ENCODE measurements at places on chromosomes 4 and X. TPM values are rescaled to one million over a fixed set of nuclear protein-coding genes. Genes with fewer than 3 reads are reported as not detected.

Gene PRDM8
- total RNA-seq: 8.8 TPM

Gene NSUN7
- 0.51 TPM for total RNA-seq

Gene ADGRG2
- total RNA-seq: under 0.01 TPM

Gene SPARCL1
- total RNA-seq: 2.3 TPM

Gene HGFAC
- total RNA-seq: under 0.01 TPM

Gene HTN3
- total RNA-seq: not detected

Gene IDUA
- 10.3 TPM for total RNA-seq

Gene STBD1
- total RNA-seq: 10.8 TPM

Gene IQSEC2
- total RNA-seq: 9.9 TPM

Gene KLHL13
- total RNA-seq: 22.5 TPM

Gene PLP2
- total RNA-seq: 10.5 TPM

Gene TCEAL5
- not detected for total RNA-seq

Gene SHROOM3
- 23.9 TPM for total RNA-seq

Gene PDE6B
- total RNA-seq: 2.8 TPM

Gene DDIT4L
- total RNA-seq: 6.4 TPM

Gene PKD2
- total RNA-seq: 101 TPM

Gene AWAT1
- not detected for total RNA-seq

Gene ZCCHC12
- under 0.01 TPM for total RNA-seq

Gene MTTP
- 0.26 TPM for total RNA-seq

Gene XG
- 1.3 TPM for total RNA-seq

Gene NXF3
- total RNA-seq: not detected

Gene TMEM129
- 39.6 TPM for total RNA-seq

Gene MAGEC1
- not detected for total RNA-seq

Gene SAGE1
- not detected for total RNA-seq

Gene HPGDS
- total RNA-seq: not detected

Gene TLL1
- 0.33 TPM for total RNA-seq

Gene GAGE1
- not detected for total RNA-seq

Gene SLC49A3
- total RNA-seq: 3.9 TPM

Gene CFI
- total RNA-seq: 10.2 TPM

Gene BMP3
- not detected for total RNA-seq

Gene RASL11B
- total RNA-seq: 0.26 TPM

Gene DCX
- not detected for total RNA-seq

Gene SPANXD
- not detected for total RNA-seq

Gene MAGEA1
- total RNA-seq: not detected

Gene TNIP3
- 0.50 TPM for total RNA-seq

Gene TLR1
- 1.3 TPM for total RNA-seq

Gene ZNF157
- total RNA-seq: 0.17 TPM

Gene RPS6KA6
- 3.3 TPM for total RNA-seq

Gene CXXC4
- under 0.01 TPM for total RNA-seq

Gene CCSER1
- under 0.01 TPM for total RNA-seq

Gene AMOT
- 6.8 TPM for total RNA-seq

Gene FAM53A
- 0.77 TPM for total RNA-seq

Gene SSX4
- total RNA-seq: not detected

Gene PGAM4
- not detected for total RNA-seq

Gene EMCN
- not detected for total RNA-seq

Gene CCKAR
- under 0.01 TPM for total RNA-seq

Gene MXRA5
- total RNA-seq: 40.3 TPM

Gene HMX1
- total RNA-seq: not detected

Gene STARD8
- 1.5 TPM for total RNA-seq

Gene ANAPC10
- total RNA-seq: 27.2 TPM

Data from fibroblast of lung (primary cell).